ENCODE measurements at places on chromosomes 7 and 10.

- no peak for DNase-seq
Observed at GRCh38 chr10:23742368-23742767, 303.5 kb downstream of the OTUD1 start.

DNA sequence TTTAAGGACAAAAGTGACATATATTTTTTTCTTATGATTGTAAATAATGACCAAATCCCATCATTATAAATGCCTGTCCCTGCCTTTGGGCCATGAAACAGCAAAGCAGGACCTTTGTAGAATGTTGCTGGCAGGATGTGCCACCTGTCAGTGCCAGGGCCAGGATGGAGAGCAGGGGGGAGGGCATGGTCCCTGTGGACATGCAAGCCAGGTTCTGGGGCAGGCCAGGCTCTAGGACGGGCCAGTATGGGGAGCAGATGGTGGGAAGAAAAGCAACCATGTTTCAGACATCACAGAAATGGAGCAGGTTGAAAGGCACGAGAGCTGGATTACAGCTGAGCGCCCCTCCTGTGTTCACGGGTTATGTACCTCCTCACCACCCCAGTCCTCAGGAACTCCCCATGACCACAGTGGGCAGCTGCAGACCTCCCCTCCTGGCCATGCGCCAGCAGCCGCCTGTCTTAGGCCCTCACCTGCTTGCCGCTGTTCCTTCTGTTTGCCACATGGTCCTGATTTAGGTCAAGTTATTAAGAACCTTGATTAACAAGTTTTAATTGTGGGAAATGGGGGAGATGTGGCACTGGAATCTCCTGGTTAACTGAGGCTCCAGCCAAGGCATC, 210.4 kb downstream of the PAXIP1 start:
- DNase-seq: no peak

GRCh38 chr10:78570633-78571235, 498.0 kb upstream of the ZMIZ1 start:
- no peak for DNase-seq

DNA sequence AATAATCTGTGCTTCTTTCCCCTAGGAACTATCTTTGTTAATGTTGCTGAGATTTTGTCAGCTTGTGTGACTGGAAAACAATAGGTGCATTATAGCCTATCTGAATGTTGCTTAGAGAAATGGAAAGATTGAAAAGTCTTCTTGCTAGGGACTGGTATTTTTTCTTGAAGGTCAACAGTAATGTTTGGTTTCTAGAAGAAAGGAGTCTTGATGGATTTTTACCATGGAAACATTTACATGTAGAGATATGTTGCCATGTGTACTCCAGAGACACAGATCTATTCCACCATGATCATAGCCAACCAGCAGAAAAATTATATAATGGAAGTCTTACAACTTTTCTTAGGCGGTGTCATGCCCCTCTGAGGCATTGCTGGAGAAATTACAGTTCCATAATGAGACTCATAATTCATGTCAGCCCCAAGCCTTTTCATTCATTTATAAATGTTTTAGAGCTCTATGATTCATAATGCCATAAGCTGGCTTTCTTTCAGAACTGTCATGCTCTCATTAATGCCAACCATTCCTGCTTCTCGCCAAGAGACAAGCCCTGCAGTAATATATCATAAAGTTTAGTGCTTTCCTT, 175.1 kb upstream of the PTPRZ1 start:
- no peak for DNase-seq

GRCh38 chr10:60663850-60664249, 114.4 kb upstream of the CDK1 start:
- DNase-seq: peak; percentile 60

GRCh38 chr7:3267966-3268690, 32.9 kb upstream of the SDK1 start:
- no peak for DNase-seq

DNA sequence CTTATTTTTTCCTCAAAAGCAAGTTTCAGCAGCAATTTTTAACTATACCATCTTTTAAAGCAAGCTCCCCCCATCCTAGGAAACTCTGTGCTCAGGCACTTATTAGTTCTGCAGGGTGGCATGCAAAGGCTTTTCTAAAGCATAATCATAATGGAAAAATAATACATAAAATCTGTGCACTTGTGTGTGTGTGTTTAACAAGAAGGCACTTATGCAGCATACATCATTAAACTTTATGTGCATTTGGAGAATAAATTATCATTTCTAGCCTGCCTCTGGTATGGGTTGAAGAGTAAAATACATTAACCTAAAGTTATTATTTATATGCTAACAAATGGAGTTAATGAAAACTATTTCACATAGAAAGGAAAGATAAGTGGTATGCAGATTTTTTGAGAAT, 5.6 kb upstream of the RASSF4 start:
- no peak for DNase-seq

DNA sequence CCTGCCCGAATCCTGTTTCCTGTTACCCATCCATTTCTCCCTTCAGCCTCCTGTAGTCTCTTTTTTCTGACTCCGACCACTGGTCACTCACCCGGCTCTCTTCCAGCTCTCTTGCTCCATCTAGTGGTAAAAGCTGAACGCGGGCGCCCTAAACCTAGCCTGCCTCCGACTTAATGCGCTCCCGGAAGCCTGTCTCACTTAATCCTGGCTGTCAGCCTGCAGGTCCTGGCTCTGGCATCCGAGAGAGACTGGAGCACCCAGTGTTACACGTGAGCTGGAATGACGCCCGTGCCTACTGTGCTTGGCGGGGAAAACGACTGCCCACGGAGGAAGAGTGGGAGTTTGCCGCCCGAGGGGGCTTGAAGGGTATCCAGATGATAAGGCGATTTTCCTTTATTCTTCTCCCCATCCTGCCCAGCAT, 10.3 kb downstream of the SUMF2 start:
- DNase-seq: peak; percentile 66

- no peak for DNase-seq
Observed at GRCh38 chr10:132740588-132740987, 45.4 kb downstream of the NKX6-2 start.

- DNase-seq: no peak
Observed at GRCh38 chr7:22332461-22332870, 24.5 kb downstream of the RAPGEF5 start.

- DNase-seq: no peak
Observed at GRCh38 chr7:51349820-51350545, 33.4 kb upstream of the COBL start.

GRCh38 chr7:157224627-157225026, 85.9 kb downstream of the UBE3C start:
- DNase-seq: no peak
